ENCODE measurements at places on chromosomes 5 and 9.

GRCh38 chr5:73522989-73523388 lies 24.7 kb downstream of the BTF3 start:
- no peak for DNase-seq

- DNase-seq, result no peak
Measured at GRCh38 chr5:155508673-155509072, 495.1 kb downstream of the KIF4B start.

GRCh38 chr5:91283899-91284298 lies 99.2 kb downstream of the ARRDC3 start:
- no peak for DNase-seq

- DNase-seq, result no peak
Measured at GRCh38 chr5:96880444-96881164, 4.3 kb downstream of the ERAP2 start.

GRCh38 chr9:92247981-92248380 lies 45.5 kb downstream of the IARS1 start:
- DNase-seq, result no peak

- DNase-seq, result no peak
Measured at GRCh38 chr9:23728736-23729135, 97.3 kb downstream of the ELAVL2 start.

DNA sequence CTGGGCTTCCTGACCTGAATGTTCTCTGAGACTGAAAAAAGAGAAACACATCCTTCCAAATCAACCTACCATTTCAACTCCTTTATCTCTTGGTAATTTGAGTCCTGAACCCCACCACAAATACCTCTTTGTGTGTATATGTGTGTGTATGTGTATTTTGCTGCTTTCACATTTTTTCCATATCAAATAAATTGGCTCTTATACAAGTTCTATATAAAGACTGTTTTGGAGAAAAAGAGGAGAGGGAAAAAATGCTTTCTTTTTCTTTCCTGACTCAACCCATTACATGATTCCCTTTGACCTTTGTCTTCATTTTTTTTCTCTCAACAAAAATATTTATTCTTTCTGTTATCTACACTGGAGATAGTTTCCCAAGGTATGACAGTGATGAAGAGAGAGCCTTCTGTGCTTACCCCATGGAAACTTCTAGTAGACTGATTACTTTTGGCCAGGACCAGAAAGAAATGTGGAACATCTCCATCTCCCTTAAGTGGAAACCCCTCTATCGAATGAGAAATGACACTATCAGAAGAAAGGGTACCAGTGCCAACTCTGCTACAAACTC lies 85.3 kb downstream of the PAPPA start:
- no peak for DNase-seq

- DNase-seq, result no peak
Measured at GRCh38 chr9:115057559-115057958, 60.4 kb downstream of the TNC start.

GRCh38 chr5:55933377-55934114 lies 61.2 kb downstream of the IL6ST start:
- no peak for DNase-seq

DNA sequence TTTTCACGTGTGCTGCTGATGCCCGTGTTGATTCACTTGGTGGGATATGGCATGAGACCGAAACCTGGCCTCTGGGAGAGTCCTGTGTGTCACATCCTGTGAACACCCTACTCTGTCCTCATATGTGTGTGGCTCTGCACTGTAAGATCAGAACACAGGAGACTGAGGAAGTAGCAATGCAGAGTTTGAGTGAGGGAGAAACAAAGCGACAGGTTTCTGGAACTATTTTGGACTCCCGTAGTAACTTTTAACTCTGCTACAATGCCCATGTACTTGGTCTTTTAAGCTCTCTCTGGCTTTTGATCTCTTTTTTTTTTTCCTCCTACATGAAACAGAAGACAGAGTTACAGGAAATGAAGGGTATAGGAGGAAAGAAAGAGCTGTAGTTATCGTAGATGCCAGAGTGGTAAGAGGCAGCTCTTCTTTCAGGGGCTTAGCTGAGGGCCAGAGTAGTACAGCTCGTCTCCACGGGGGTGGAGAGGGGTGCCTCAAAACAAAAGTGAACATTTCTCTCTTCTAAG lies 26.6 kb downstream of the GRAMD2B start:
- peak; percentile 59 for DNase-seq

- DNase-seq, result no peak
Measured at GRCh38 chr5:154727361-154727760, 27.8 kb upstream of the LARP1 start.

- no peak for DNase-seq
Measured at GRCh38 chr9:82581516-82581915, 481.4 kb downstream of the RASEF start.

- no peak for DNase-seq
Measured at GRCh38 chr9:7799944-7800285, 337 bp upstream of the DMAC1 start.

GRCh38 chr5:171647043-171647903 lies 138.3 kb upstream of the SMIM23 start:
- DNase-seq, result no peak

DNA sequence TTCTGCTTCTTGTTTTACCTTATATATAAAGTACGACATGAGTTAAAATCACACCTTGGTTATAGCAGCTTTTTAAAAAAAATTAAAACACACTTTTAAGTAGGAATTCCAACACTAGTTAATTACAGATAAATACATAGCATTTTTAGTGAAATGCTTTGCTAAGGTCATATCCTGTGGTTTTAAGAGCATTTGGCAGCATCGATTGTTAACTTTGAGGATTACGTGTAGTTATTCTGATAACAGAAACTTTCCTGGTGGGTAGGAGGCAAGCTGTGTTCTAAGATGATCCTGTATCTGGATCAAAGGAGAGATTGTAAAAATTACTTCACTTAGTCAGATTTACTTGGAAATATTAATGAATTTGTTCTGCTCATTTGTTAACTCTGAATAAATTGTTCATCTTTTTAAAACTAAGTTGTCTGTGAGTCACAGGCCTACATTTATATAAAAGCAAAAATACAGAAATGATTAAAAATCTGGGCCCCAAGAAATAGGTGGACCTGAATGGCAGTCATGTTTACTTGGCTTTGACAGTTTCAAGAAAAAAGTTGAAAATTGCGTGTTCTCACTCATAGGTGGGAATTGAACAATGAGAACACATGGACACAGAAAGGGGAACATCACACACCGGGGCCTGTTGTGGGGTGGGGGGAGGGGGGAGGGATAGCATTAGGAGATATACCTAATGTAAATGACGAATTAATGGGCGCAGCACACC lies 58.3 kb downstream of the TRIO start:
- no peak for DNase-seq

DNA sequence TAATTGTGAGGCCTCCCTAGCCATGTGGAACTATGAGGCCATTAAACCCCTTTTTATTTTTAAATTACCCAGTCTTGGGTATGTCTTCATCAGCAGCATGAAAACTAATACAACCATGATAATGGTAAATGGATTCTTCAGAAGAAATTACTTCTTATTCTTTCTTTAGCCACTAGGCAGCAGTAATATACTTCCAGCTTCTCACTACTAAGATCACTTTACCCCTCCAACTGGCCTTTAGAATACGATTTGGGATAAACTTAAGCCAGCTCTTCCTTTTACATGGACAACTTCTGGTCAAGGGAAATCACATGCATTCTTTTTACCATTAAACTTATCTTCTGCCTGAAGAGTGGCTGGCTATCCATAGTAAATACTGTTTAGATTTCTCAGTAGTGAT lies 355.4 kb downstream of the MAN2A1 start:
- no peak for DNase-seq

- no peak for DNase-seq
Measured at GRCh38 chr5:75654693-75655295, 43.5 kb downstream of the ANKDD1B start.

DNA sequence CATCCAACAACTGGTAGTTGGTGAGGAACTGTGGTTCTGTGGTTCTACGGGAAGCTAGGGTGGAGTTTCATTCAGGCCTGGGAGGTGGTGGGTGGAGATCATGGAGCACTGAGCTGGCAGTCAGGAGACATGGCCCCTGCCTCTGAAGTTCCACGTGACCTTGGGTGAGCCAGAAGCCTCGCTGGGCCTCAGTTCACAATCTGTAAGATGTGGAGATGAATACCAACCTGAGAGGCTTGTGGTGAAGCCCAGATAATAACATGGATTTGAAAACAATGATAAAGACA lies 177.9 kb downstream of the MACROH2A1 start:
- no peak for DNase-seq

GRCh38 chr5:124289641-124290311 lies 456.7 kb downstream of the ZNF608 start:
- DNase-seq, result no peak

DNA sequence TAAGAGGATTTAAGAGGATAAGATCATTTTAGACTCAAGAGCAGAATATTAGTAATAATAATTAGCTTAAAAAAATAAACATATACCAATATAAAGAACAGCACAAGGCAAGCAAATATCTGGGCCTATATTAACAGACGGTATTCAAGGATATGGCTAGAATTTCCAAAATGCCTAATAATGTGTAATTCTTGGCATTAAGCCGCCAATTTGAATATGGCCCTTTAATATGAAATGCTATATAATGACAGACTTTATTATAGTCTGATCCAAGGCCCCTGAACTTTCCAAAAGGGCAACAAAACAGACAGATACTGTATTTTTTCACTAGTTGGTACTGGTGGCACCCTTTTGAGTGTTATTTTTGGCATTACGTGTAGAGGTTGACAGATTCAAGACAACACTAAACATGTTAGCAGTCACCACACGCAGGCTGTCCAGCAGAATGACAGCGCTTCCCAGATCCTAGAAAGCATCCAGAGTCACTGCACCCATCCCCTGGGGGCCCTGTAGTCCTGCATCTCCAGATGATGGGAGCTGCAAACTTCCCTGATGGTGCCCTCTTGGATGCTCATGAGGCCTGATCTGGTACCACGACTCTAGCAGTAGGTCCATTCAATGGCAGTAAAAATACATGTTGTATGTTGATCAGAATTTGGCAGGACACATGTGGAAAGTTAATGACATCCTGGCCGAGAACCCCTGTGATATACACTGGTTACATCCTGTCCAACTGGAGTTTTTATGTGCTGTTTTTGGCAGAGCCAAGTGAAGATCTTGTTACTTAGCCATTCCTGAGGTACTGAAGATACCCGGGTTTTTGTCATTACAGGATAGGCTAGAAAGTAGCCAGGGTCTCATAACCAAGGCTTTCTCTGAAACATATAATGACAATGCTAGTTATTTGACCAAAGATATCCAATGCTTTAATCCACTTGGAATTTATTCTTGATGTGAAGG lies 1.7 kb upstream of the ABL1 start:
- DNase-seq, result no peak

- no peak for DNase-seq
Measured at GRCh38 chr5:91699429-91699828, 316.3 kb upstream of the ARRDC3 start.

DNA sequence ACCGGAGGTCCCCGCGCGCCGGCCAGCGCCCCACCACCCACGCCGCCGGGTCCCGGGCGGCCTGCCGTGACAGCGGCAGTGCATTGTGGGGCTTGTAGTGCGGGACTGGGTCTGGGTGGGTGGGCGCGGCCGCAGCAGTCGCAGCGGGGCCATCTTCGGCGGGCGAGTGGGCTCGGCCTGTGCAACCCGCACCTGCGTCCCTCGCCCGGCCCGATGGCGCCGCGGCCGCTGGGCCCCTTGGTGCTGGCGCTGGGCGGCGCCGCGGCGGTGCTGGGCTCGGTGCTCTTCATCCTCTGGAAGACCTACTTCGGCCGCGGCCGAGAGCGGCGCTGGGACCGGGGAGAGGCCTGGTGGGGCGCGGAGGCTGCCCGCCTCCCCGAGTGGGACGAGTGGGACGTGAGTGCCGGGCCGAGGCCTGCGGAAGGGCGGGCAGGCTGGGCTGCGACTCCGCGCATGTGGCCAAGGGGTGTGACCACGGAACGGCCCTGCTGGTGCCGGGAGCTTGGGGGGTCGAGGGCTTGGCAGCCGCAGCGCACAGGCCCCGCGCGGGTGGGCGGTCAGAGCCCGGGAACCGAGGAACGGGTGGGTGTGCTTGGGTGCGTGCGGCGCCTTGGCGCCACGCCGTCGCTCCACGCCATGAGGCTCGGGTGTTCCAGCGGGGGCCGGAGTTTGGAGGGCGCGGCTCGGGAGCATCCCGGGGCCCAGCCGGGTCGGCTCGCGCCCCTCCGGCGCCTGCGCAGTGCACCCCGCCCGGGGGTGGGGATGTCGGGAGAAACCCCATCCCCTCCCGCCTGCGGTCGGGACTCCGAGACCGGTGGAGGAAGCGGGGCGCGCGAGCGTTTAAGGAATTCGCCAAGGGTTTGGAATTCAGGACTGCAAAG lies at the start of gene ARL10:
ARL10 (plus strand) TSS at position 137 of the 881 bp plus-strand sequence; CDS start at position 214, 77 bp downstream.
- DNase-seq, result peak; percentile 39

GRCh38 chr9:20178197-20178596 lies 389.4 kb upstream of the SLC24A2 start:
- no peak for DNase-seq

GRCh38 chr9:101848485-101848919 lies 110.1 kb upstream of the GRIN3A start:
- no peak for DNase-seq

- no peak for DNase-seq
Measured at GRCh38 chr5:149940941-149941644, 3.5 kb downstream of the PDE6A start.

- no peak for DNase-seq
Measured at GRCh38 chr5:103117471-103117991, 2.4 kb downstream of the GIN1 start.

DNA sequence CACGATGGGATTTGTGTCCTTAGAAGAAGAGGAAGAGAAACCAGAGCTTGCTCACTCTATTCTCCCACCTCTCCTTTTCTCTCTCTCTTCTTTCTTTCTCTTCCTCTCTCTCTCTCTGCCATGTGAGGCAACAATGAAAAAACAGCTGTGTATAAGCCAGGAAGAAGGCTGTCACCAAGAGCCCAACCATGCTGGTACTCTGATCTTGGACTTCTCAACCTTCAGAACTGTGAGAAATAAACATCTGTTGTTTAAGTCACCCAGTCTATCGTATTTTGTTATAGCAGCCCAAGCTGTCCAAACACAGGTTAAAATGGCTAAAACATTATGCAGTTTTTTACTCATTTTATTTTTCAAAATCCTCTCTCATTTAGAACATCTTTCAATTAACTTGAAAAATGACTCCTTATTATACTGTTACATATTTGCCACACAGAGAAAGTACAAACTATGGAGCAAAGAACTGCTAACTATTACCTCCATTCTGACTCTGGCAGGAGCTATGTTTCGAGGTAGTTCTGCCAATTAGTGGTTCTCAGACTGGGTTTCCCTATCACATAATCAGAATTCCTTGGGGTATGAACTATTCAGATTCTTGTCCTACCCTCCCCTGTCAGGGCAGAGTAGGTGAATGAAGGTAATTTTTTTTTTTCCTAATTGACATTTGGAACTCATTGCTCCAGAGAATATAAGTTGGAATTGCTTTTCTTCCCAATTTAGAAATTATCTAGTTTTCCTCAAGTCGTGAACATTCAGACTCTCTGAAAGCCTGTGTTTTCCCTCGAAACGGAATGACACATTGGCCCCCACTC lies 434.6 kb downstream of the ENC1 start:
- no peak for DNase-seq

- no peak for DNase-seq
Measured at GRCh38 chr5:178227138-178227659, 5.4 kb downstream of the PHYKPL start.

Measured in stimulated activated CD4-positive, alpha-beta T cell treated with anti-CD3 and anti-CD28 coated beads, TNF-alpha, amount 100 ng/mL, for 24 hours (primary cell).